Activated naive CD4-positive, alpha-beta T cell treated with anti-CD3 and anti-CD28 coated beads, Interleukin-2, amount 50 U/mL, for 72 hours (primary cell): ENCODE measurements at places on chromosomes 11 and 22. TPM values are rescaled to one million over a fixed set of nuclear protein-coding genes. Genes with fewer than 3 reads are reported as not detected.

The ADAMTS15 gene
- total RNA-seq = not detected

The MCM5 gene
- 310 TPM for total RNA-seq

The CAPN5 gene
- 0.89 TPM for total RNA-seq

The FGF19 gene
- not detected for total RNA-seq

The OTOG gene
- total RNA-seq = not detected
